ENCODE measurements at places on chromosomes 12 and 14.

DNA sequence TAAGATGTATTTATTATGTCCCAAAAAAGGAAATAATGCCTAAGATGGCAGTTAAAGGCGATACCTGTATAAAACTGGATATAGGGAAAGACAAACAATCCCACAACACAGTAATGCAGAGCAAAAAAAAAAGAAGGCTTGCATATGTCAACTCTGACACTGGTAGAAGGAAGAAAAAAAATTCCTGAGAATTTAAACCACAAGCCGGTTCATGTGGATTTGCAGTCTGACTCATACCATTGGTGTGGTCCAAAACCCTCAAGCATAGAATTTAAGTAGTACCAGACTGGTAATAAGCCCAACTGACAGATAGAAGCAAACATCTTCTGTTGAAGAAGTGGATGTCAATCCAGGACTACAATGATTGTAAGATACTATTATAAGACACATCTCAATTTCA is 7.2 kb downstream of the DNAI7 start:
- DNase-seq: no peak

GRCh38 chr12:94244165-94245133 is 96.1 kb downstream of the PLXNC1 start:
- peak; percentile 75 for DNase-seq

GRCh38 chr14:26965490-26965889 is 367.7 kb upstream of the NOVA1 start:
- no peak for DNase-seq

GRCh38 chr12:95742586-95742985 is 48.0 kb downstream of the NTN4 start:
- no peak for DNase-seq

DNA sequence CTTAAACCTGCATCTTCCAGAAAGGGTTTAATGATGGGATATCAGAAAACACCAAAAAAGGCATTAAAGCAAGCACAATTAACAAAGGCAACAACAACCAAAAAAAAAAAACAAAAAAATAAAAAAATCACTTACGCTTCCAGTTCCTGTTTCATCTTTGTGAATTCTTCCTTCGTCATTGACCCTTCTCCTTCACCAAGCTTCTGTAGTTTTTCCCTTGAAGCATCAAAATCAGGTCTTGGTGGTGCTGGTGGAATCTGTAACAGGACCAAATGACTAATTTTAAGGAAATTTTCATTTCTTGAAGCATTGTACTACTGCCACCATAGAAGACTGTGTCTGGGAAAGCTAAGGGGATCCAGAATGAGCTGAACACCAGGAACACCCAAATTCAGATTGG is 24.5 kb downstream of the SNX6 start:
- no peak for DNase-seq

DNA sequence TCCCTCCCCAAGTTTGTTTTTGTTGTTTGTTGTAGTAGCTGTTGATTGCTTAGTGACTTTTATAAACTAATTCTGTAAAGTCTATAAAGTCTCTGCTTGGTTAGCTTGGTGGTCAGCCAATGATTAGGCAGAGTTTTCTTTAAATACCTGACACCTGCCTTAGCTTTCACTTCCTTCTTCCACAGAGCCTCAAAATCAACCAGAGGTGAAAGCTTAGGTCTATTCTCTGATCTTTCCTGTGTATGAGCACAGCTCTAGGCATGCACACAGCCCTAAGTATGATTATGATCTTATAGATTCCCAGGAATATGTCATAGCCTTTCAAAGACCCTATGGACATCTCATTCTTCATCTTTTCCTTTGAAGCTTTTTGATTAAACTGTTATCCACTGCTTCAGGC is 514.7 kb downstream of the AACS start:
- DNase-seq: no peak

GRCh38 chr12:95114766-95115405 is 41.5 kb upstream of the NR2C1 start:
- DNase-seq: no peak

DNA sequence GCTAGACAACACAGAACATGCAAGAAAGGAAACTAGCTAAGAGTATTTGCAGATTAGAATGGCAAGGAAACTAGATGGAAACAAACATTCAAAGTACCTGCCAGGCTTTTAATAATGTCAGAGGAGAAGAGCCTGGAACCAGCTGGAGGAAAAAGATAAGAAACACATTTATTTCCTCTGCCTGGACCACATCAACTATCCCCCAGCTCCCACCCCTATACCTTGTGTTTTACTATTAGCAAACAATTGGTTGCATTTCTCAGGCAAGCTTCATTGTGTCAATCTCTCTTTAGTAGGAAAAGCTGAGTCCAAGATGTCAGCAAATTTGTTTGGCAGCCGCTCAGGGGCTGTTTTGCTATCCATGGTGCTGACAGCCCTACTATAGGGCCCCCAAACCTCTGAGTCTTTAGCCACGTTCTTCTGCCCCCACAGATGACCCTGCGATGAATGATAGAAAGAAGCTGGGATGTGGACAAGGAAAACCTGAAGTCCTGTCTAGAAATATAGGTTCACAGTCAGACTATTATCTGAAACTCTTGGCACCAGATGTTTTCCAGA is 11.6 kb upstream of the SYNDIG1L start:
- no peak for DNase-seq

- DNase-seq: no peak
Observed at GRCh38 chr14:64720131-64720576, 15.9 kb downstream of the PLEKHG3 start.

DNA sequence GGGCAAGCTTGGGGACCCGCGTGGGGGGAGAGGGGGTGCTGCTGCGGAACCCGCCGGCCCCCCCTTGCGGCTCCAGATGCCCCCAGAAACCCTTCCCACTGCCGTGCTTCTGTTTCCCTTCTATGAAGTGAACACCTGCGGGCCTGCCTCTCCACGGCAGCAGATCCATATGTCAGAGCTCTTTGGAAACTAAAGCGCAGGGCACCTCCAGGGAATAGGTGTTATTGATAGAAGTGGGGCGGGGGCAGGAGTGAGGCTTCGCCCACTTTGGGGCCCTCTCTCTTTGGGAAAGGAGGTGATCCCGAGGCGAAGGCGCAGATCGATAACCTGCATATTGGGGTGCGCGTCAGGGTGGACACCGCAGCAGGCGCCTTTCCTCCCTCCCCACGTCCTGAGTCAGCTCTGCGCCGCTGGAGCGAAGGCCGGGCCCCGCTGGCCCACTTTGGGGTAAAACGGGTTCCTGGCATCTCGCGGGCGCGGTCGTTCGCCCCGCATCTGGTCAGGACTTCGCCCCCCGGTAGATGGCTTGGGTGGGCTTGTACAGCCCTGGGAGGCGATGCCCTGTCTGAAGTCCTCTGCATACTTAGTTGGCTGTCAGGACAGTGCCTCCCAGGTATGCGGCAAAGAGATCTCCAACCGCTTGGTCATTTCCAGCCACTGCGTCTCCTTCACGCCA is 524 bp downstream of the KMT5A start:
- peak; percentile 37 for DNase-seq

GRCh38 chr14:97544571-97544970 is 747.4 kb downstream of the VRK1 start:
- no peak for DNase-seq

DNA sequence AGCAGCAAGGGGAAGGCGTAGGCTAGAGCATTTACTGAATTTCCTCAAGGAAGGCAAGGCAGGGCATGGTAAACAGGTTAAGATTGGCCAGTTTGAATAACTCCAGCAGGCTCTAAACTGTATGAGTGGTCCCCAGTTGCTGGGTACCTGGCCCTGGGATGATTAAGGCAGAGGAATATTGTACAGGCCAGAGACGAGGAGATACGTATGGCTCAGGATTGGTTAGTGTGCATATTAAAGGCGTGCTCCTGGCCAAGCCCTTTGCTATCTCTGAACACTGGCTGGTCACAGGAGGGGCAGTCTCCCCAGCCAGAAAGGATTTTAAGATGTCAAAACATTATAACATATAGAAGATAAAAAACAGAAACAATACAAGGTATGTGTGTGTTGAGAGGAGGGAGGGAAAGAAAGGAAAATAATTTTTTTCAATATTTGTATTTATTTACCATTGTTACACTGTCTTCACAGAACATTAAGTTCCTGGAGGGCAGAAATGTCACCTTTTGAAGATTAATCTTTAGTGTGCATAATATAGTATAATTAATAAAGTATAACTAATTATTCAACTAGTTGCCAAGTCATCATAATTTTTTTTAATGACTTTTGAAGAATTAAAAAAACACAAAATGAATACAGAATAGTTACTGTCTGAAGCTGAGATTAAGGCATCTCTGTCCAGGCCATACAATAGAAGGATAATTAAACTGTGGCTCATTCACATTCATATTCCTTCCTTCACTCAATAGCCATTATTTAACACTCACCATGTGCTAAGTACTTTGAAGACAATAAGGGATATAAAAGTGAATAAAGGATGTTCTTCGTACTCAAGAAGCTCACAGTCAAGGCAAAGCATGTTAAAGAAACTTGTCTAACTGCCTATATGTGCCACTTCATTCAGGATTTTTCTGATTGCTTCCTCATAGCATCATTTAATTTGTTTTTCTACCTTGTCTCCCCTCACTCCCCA is 41.9 kb downstream of the DCP1B start:
- DNase-seq: no peak

DNA sequence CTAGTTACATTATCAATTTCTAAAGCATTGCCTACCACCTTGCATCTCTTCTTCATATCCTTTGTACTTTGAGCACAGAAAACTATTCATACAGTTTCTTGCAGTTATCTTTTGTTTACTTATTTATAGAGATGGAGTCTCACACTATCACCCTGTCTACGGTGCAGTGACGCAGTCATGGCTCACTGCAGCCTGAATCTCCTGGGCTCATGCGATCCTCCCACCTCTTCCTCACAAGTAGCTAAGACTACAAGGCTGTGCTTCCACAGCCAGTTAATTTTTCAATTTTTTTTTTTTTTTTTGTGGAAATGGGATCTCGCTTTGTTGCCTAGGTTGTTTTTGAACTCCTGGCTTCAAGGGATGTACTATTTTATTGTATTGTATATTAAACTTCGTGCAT is 158.0 kb downstream of the TTC6 start:
- DNase-seq: no peak

DNA sequence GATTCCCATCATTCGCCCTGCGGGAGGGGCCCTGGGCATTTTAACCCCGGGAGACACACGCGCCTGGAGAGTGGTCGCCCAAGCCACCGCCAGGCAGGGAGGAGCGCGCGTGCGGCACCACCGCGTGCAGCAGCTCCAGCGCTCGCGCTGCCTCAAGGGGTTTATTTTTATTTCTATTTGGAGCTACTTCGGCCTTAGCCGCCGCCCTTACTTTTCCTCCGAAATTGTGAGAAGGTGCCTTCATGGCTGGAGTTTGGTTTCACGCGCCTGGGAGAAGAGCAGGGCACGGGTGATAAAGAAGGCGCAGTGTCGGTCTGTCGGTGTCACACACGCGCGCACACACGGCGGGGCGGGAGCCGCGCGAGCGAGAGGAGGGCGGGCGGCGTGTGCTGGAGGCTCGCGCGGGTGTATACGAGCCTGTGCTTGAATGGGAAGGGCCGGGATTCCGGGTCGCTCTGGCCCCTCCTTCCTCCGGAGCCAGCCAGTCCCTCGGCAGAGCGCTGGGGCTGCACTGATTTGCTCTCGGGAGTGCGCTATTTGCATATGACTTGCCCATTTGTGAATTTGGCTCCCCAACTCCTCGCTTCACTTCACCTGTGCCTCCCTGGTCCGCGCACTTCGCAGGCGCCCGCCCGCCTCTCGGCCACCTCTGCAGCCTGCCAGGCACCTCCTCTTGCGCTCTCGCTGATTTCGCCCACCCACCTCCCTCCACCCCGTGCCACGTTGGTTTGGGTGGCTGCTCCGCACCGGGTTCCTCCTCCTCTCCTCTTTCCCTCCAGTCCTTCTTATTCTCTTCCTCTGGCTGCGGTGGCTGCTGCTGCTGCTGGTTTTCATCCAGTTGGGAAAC is 932.3 kb downstream of the DIO2 start:
- no peak for DNase-seq

Measured in stimulated activated naive CD8-positive, alpha-beta T cell treated with anti-CD3 and anti-CD28 coated beads, Interleukin-15, Interleukin-2, amounts not matched to agents 100 U/mL and 50 U/mL, for 24 hours (primary cell).